ENCODE measurements at places on chromosomes 4 and X. TPM values are rescaled to one million over a fixed set of nuclear protein-coding genes. Genes with fewer than 3 reads are reported as not detected.

Gene STK32B
- 1.8 TPM for total RNA-seq

Gene GAGE13
- not detected for total RNA-seq

Gene SSX7
- total RNA-seq, result not detected

Gene CLOCK
- total RNA-seq, result 14.4 TPM

Gene MAGEA8
- not detected for total RNA-seq

Gene HSFX1
- 0.87 TPM for total RNA-seq

Gene SASH3
- total RNA-seq, result 0.19 TPM
